ENCODE measurements at places on chromosomes 11 and 22.

DNA sequence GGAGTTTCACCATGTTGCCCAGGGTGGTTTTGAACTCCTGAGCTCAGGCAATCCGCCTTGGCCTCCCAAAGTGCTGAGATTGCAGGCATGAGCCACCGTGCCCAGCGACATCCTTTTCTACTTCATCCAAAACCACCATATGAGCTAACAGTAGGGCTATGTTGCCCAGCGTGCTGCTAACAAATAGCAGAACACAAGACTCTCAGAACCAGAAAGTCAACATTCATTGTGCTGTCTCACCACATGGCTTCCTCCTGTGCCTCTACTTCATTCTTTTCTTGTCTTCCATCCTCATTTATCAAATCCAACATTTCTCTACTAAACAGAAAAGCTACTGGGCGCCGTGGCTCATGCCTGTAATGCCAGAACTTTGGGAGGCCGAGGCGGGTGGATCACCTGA is 12.0 kb upstream of the DENND5A start:
- DNase-seq, result no peak

DNA sequence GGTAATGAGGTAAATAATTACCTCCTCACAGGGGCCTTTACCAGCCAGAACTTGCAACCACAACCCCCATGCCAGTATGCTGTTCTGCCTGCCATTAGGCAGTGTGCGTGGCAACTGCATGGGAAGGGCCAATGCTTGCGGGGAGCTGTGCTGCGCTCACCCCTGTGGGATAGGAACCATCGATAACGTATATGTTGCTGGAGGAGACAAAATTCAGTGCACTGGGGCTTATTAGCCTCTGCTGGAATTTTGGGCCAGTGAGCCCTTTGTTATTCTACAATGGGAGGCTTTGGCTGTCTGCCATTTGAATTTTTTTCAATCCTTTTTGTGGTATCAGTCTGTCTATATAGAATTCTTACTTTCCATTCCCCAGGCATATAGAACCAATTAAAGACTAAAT is 47.3 kb downstream of the PPP2R1B start:
- no peak for DNase-seq

DNA sequence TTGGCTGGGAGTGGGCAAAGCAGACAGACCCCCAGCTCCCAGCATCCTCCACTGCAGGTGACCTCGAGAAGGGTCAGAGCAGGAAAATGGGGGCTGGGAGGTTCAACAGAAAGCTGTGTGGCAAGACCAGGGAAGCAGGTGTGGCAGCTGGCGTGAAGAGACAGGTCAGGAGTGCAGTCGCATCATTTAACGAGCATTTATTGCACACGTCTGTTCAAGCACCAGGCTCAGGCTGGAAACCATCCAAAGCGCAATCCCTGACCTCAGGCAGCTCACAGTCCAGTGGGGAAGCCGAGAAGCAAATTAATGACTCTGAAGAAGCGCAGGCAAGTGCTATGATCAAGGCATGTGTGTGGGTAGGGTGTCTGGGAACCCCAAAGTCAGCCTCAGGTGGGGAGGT is 7.4 kb downstream of the SLC25A45 start:
- no peak for DNase-seq

GRCh38 chr11:123729602-123730001 is 11.9 kb downstream of the ZNF202 start:
- no peak for DNase-seq

DNA sequence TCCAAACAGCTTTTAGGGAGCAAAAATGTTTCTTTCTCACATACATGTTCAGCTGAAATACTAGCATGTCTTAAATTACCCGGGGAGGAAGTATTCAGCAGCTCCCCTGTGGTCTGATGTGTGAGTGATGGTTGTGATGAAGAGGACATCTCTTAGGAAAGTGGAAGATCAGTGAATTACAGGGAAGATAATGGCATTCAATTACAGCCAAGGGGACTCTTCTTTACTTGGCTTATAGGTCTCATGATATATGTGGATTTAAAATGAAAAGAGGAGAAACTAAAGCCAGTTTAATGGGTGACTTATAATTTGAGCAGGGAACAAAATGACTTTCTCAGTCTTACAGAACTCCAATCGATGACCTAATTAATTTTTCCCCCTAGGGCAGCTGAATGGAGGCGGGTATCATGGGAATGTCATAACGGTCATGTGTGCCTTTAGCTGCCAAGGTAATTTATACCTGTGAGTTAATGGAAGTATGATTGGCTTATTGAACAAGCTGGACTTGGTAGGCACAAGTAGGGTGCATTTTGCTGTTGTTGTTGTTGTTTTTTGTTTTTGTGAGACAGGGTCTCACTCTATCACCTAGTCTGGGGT is 198.8 kb downstream of the HIPK3 start:
- DNase-seq, result no peak

DNA sequence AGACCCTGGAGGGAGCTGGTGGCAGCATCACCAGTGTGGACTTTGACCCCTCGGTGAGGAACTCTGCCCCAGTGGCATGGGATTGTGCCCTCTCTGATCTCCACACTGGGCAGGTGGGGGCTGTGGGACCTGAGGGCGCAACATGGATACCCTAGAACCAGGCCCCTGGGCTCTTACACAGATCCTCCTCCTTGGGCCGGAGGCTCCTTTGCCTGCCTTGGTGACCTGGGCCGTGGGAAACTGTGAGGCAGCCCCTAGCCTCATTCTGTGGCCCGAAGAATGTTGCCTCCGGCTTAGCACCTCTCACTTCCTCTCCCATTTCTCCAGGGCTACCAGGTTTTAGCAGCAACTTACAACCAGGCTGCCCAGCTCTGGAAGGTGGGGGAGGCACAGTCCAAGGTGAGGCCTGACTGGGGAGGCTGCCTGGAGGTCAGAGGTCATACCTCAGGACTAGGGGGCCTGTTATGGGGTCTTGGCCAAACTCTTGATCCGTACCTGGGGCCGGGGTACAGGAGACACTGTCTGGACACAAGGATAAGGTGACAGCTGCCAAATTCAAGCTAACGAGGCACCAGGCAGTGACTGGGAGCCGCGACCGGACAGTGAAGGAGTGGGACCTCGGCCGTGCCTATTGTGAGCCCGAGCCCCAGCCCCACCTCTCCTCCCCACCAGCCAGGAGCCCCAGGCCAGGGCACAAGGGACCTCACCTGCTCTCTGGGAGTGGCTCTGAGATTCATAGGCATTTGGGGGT is 12.2 kb downstream of the ATG16L2 start:
- no peak for DNase-seq

DNA sequence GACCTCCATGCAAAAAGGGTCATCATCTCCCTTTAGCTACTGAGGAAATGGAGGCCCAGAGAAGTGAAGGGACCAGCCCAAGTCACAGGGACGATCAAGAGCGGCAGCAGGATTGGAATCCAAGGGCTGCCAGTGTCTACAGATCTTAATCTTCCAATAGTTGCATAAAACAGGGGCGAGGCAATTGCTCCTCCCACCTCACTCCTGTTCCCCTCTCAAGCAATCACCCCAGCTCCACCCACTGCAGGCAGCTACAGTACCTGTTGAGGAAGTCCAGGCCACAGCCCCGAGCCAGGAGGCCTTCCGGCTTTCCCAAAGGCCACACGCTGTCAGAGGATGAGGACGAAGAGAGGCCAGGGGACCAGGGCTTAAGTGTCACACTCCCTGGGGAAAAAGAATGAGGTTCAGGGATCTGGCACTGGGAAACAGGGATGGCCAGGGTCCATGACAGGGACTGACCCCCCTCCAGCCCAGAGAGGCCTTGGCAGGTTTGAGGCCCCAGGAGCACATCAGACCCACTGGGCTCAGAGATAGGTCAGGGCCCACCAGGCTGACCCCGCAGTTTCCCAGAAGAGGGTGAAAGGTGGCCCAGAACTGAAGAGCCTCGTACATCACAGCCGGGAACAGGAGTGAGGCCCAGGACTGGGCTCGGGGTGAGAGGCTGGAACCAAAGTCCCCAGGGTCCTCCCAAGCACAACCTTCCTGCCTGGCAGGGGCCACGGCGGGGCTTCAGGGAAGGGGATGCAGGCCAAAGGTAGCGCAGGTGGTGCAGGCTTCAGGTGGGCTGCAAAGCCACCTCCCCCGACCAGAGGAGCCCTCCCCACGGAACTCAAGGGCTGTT is 16.4 kb upstream of the MFNG start:
- no peak for DNase-seq

GRCh38 chr11:102518296-102519094 is 12.1 kb downstream of the MMP7 start:
- no peak for DNase-seq

- DNase-seq, result no peak
These were observed 156.0 kb upstream of the CADM1 start for GRCh38 chr11:115660030-115660805.

- DNase-seq, result no peak
These were observed 1.5 kb downstream of the SERPINH1 start for GRCh38 chr11:75563501-75563977.

GRCh38 chr22:39388261-39389011 is 11.1 kb upstream of the TAB1 start:
- DNase-seq, result peak; percentile 85

DNA sequence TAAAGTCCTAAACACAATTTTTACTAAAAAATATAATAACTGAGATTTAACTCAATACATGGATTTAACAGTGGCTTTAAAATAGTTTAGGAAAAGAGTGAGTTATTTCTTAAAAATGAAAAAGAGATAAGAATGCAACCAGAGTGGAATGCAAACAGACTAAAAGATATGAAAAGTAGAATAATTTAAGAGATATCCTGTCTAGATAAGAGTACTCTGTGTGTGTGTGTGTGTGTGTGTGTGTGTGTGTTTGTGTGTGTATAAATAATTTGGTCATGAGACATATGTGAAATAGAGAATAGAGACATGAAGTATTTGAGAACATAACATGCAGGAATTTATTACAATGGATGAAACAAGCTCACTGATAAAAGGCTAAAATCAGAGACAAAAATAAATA is 986.9 kb upstream of the CHORDC1 start:
- no peak for DNase-seq

DNA sequence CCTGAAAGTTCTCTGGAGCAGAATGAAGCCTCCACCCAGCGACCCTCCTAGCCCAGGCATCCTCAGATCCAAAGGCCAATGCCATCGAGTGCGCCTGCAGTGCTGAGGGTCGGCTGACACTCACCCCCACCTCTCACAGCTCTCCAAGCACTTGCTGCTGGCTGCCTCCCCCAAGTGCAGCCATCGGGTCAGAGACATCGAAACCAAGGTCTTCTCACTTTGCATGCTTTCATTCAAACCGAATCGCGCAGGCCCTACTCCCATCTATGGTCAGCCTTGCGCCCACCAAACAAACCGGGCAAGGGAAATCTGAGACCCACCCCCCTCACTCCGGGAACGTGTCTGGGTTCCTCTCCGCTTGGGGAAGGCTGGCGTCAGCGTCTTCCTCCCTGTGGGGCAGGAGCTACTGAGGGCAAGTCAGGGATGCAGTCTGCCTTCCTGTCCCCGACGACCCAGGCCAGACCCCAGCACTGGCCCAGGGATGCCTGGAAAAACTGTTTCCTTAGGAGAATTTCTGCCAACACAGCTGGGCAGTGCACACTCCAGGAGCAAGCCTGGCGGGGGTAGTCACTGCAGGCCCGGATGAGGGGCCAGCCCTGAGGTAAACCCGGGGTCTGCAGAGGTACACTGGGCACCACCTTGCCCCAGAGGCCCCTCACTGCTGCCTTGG is 7.0 kb downstream of the WNT7B start:
- no peak for DNase-seq

- DNase-seq, result no peak
These were observed 47.1 kb upstream of the UCP3 start for GRCh38 chr11:74055938-74056337.

DNA sequence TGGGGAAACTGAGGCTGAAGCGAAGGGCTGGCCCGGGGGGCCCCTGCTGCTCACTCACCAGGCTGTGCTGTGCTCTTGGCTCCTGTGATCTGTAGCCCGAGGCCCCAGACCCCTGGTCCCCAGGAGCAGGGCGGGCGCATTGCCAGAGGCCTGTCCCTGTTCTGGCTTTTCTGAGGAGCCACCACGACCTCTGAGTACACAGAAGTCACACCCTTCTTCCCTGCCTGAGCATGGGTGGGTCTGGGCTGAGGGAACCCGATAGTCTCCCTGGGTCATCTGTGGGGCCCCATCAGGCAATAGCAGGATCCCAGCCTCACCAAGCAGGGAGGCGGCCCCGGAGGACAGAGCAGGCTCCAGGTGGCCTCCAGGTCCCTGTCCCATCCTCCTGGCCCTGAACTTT is 5.1 kb downstream of the CASTOR1 start:
- DNase-seq, result no peak

GRCh38 chr11:62030071-62030684 is 62.7 kb upstream of the FTH1 start:
- DNase-seq, result no peak

- no peak for DNase-seq
These were observed 1.3 kb downstream of the UNC93B1 start for GRCh38 chr11:68002575-68002937.

DNA sequence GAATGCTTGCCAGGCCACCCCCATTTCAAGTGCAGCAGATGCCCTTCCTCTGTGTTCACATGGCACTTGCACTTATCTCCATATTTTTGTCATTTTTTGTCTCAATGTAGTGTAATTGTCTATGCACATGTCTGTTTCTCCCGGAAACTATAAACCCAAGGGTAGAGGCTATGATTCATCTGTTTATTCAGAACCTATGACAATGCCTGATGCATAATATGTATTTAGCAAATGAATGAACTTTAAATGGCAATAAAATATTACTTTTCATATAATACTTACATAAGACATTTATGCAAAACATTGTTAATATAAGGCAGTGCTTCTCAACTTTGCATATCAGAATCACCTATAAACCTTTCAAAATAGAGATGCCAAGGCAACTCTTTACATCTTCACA is 6.7 kb downstream of the PAK1 start:
- DNase-seq, result no peak

- no peak for DNase-seq
These were observed 10.6 kb upstream of the SH3BP1 start for GRCh38 chr22:37628830-37629229.

DNA sequence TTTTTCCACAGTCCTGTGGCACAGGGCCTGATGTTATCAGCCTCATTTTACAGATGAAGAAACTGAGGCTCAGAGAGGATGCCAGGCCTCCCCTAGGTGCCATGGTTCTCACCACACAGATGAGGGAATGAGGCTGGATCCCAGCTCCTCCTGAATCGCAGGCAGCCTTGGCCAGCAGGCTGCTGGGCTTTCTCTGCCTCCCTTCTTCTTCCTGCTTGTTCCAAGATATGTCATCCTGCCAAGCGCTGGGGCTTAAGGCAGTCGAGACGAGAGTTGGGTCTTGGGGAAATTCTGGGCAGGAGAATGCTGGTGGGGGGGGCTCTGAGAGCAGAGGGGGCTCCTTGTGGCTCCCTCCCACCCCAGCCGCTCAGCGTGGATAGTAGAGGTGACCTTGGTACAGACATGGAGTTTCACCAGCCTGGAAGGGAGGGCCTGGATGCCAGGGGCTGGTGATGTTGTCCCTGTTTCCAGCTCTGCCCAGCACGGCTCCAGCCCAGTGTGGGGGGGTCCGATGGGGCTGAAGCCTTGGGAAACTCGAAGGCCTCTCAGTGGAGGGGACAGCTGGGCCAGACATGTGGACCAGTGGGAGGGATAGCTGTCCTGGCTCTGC is 16.6 kb upstream of the MPPED1 start:
- no peak for DNase-seq

- DNase-seq, result no peak
These were observed 37.3 kb downstream of the NUP50 start for GRCh38 chr22:45200860-45201511.

GRCh38 chr11:98940913-98941312 is 79.8 kb upstream of the CNTN5 start:
- DNase-seq, result no peak

GRCh38 chr11:45662665-45663485 is 2.5 kb downstream of the CHST1 start:
- no peak for DNase-seq
